CD8-positive, alpha-beta T cell (primary cell): ENCODE measurements at places on chromosomes 6 and 20.

GRCh38 chr20:49687595-49688567 is 25.8 kb downstream of the B4GALT5 start:
- no peak for DNase-seq

DNA sequence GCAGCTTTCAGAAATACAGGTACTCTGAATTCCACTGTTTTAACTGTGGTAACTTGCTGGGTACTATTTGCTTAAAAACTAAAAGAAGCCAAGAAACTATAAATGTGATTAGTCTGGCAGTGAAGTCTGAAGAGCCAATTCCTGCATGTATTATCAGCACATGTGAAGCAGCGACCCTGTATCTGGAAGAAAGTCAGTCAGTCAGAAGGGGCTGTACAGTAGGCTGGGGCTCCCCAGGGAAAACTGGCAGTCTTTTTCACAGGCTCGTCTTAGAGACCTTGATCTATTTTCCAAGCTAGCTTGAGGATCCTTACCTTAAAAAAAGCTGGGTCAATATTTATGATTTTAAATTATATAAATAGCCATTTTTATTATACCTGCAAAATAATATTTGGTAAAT is 104.9 kb downstream of the PDSS2 start:
- DNase-seq: no peak

DNA sequence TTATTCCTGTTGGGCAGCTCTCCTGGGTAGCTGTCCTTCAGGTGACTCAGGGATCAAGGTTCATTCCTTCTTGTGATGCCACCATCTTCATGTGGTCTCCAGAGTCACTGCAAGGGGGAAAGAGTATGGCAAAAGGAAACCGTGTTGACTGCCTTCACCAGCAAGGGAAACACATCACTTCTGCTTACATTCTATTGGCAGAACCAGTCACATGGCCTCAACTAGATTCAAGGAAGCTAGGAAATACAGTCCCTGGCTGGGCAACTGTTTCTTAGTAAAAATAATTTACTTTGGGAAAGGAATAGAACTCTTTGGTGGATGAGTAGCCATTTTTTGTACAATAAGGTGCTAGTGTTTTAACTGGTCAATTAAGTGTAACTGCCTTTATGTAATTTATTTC is 5.3 kb downstream of the ANKRD6 start:
- DNase-seq: no peak

- no peak for DNase-seq
Measured at GRCh38 chr20:47334022-47334551, 22.4 kb downstream of the ZMYND8 start.
